ENCODE measurements at places on chromosomes 5 and 9.
A peak's percentile ranks its signal among the peaks of the same experiment; 100 is the strongest.

- DNase-seq, result no peak
These were observed 311.7 kb downstream of the TRIM36 start for GRCh38 chr5:114857941-114858551.

DNA sequence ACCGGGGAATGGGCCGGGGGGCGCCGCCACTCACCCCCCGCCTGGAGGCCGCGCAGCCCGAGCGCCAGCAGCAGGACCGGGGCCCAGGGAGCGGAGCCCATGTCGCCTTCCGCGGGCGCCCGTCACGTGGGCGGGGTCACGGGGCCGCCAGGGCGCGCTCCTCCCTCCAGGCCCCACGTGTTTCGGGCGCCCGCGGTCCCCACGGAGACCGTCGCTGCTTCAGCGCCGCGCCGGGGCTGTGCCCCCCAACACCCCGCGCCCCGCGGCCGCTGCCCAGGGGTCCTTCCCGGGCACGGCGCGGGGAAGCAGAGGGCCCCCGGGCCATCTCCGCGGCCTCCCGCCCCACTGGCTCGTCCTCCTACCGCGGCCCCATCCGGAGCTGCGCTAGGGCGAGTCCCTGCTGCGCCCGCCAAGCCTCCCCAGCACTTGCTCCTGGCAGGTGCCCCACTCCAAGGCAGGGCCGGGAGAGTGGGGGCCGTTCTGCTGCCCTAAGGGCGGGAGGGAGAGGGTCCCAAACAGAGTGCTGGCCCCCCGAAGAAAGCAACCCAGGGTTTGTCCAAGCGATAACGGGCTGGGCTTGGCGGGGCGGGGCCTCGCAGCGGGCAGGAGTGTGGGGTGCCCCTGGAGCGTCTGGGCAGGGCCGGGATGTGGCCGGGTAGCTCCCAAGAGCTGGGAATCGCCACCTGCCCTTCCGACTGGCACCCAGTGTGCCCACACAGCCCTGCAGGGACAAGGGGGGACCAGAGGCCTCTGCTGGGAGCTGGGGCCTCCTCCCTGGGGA is at the start of gene DPP7:
DPP7 (minus strand) TSS at position 121 of the 781 bp plus-strand sequence; CDS start at position 101, 20 bp downstream.
- DNase-seq, result peak; percentile 83

GRCh38 chr9:137531099-137531765 is 19.0 kb downstream of the PNPLA7 start:
- DNase-seq, result no peak

- DNase-seq, result no peak
These were observed 161.5 kb downstream of the HSD17B3 start for GRCh38 chr9:96140296-96141127.

DNA sequence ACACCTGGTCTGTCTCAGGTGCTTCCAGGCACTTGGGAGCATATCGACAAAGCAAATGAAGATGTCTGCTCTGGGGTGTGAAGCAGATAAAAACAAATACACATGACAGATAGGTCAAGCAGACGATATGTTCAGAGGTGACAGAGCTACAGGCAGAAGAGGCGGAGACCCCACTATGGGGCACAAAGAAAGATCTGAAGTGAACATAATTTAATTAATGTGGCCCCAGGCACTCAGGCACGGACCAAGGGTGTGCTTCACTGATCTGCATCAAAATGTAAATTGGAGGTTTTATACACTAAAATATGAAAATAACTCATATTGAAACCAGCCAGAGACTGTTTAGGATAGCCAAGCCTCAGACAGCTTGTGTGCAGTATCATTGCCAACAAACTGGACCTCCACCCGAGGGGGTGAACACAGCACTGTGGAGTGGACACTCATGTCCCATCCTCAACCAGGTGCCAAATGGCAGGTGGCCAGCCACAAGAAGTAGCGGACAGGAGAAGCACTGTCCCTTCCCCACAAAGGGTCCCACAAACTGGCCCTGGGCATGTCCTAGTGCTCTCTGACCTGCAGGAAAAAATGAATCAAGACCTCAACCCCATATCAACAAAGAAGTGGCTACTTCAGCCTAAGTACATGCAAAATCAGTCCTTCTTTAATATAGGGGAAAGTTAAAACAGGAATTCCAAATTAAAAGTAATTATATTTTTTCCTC is 29.2 kb downstream of the ROR2 start:
- DNase-seq, result no peak

DNA sequence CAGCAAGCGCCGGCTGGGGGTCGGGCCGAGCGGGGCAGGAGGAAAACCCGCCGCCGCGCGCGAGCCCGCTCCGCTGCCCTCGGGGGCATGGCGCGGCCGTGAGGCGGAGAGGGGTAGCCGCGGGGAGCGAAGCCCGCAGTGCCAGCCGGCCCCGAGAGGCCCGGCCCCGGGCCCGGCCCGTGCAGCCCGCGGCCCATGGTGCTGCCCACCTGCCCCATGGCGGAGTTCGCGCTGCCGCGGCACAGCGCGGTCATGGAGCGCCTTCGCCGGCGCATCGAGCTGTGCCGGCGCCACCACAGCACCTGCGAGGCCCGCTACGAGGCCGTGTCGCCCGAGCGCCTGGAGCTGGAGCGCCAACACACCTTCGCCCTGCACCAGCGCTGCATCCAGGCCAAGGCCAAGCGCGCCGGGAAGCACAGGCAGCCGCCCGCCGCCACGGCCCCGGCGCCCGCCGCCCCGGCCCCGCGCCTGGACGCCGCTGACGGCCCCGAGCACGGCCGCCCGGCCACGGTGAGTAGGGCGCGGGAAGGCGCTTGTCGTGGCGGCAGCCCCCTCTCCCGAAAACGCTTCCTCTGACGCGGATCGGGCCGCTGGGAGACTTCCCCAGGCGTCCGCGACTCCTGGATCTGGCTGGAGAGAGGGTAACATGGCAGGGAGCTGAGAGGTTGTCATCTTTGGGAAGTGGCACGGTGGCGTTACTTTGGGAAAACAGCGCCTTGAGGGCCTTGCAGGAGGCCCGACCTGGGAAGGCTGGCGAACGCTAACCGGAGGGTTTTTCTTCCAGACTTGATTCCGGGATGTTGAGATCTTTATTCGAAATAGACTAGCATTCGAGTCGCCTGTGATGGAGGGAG is 523 bp downstream of the MAML1 start:
- peak; percentile 74 for DNase-seq

DNA sequence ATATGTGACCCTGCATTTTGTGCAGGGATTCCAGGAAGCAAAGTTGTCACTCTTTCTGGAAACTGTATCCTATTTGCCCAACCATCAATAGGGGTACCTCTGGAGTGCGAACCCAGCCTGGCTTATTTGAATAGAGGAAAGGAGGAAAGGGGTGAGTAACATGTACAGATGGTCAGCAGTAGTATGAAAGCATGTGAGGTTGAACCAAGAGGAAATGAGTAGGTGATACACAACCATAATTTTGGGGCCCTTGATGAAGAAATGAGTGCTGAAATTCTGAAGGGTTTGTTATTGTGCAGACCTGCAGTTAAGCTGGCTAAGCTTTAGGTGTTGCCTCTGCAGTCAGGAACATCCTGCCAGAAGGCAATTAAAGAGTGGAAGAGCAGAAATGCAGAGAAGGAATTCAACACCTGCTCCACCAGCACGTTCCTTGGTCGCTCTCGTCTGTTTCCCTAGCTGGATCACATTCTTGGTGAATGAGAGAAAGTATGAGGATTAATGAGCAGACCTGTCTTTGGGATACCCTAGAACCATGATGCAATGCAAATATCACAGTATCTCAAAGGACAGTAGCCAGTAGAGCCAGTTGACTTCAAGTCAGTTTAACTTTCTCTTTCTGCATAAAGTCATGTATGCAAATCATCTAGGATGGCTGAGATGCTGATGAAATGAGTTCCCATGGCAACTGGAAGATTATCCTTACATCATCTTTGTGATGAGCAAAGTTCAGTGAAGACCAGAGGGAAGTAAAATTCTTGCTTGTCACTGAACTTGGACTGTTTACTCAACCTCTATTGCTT is 13.2 kb upstream of the IL12B start:
- no peak for DNase-seq

- DNase-seq, result no peak
These were observed 65.1 kb upstream of the PHYKPL start for GRCh38 chr5:178297751-178298150.

DNA sequence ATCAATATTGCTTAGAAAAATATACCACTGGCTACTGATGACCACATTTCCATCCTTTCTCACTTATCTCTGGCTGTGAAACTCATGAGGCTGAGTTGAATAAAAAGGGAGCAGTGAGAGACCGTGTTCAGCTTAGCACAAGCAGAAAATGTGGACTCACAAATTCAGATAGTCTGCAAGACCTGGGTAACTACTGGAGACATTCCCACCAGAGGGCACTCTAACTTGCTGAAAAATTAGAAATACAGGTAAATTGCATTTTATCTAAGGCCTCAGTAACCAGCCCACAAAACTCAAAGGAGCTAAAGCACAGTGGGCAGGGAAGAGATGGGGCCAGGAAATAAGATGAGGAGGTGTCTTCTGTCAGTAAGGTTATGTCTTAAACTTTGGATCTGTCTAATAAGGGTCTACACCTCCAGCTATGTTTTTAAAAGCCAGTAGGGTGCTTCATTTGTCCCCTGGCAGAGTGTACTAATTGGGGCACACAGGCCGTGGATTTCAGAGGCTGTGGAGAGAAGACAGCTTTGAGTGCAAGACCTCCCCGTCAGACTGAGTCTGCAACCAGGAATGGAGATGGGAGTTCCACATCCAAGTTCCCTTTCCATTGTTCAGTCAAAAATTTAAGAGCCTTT is 8.7 kb upstream of the NDUFB6 start:
- peak; percentile 45 for DNase-seq

DNA sequence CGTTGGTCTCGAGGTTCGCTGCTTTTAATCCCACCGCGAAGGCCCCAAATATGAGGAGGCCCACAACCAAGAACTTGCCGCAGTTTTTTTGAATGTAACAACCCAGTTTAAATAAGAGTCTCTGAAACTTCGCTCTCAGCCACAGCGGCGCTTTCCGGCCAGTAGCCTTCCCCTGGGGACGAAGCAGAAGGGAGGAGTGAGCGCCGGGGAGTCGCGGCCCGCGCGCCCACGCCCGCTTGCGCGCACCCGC is 10.4 kb downstream of the PTCH1 start:
- no peak for DNase-seq

DNA sequence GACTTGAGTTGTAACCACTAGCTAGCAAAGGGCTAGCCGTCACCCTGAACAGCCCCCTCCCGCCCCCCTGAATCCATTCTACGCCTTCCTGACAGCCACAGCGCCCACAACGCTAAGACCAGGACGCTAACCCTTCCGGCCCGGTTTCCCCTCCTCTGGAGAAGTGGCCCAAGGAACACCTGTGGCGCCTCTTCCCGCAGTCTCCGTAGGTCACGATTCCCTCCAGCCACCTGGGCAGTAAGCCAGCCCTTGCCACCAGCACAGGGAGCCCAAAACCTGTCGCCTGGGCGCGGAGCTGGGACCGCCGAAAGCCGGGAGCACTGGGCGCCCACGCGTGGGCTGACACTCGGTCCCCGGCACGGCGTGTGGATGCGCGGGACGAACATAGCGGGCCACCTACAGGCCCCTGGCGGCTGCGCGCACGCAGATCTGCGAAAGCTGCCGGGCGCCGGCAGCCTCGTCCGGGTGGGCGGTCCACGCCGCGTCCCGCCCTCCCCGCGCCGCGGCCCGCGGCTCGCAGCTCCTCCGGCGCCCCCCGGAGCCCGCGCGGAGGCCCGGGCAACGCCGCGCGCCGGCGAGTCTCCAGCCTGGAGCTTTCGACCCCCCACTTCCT is 596 bp downstream of the IRF1 start:
- peak; percentile 72 for DNase-seq

DNA sequence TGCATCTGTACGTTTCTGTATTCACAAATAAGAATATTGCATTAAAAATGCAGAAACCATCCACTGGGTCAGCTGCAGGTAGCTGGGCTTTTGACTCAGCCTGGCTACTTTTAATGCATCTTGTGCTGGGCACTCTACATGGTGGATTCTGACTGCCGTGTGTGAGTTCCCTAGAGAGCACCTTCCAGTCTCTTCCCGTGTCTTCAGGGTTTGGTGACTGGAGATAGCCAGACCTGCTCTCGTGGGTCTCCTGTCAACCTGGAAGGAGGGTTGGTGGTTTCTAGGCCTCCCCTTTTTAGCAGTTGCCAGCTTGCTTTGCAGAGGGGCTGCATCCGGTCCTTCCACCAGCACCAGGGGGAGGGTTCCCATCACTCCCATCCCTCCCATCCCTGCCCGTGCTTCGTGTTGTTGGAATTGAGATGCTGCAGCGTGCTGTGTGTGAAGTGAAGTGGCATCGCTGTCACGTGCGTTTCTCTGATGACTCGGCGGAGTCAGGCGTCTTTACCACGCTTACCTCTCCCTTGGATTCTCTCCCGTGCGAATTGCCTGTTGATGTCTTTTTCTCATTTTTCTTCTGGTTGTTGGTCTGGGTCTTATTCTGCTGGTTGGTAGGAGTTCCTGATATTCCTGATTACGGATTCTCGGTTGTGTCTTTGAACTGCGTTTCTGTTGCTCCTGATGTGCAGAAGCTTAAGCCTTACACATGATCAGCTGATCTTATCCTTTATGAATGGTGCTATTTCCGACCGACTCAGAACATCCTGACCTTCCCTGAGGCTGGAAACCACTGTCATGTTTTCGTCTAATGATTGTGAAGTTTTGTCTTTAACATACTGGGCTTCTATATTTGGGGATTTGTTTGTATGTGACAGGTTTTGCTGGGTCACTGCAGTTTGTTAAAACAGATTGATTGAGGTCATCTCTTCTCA is 16.9 kb downstream of the FBXW5 start:
- DNase-seq, result no peak

GRCh38 chr5:154196281-154196680 is 5.7 kb downstream of the GALNT10 start:
- DNase-seq, result no peak

GRCh38 chr9:131833906-131834305 is 94.0 kb upstream of the RAPGEF1 start:
- no peak for DNase-seq

- no peak for DNase-seq
These were observed 220.0 kb downstream of the TSSK1B start for GRCh38 chr5:113214606-113215323.
